Breast epithelium (tissue), 4 donors: ENCODE measurements at places on chromosomes 1 and 21. TPM values are rescaled to one million over a fixed set of nuclear protein-coding genes. Genes with fewer than 3 reads are reported as not detected.

RGS16 gene
- 1.3 TPM for total RNA-seq

IVL gene
- total RNA-seq: not detected

FMO4 gene
- 27.7 TPM for total RNA-seq

LRRC40 gene
- 13.9 TPM for total RNA-seq

NHLH1 gene
- not detected for total RNA-seq

MAGI3 gene
- 33.4 TPM for total RNA-seq

RBP7 gene
- total RNA-seq: 285 TPM

MNDA gene
- total RNA-seq: 4.6 TPM

DAB1 gene
- 0.66 TPM for total RNA-seq

NBPF19 gene
- total RNA-seq: 41.0 TPM

DNA sequence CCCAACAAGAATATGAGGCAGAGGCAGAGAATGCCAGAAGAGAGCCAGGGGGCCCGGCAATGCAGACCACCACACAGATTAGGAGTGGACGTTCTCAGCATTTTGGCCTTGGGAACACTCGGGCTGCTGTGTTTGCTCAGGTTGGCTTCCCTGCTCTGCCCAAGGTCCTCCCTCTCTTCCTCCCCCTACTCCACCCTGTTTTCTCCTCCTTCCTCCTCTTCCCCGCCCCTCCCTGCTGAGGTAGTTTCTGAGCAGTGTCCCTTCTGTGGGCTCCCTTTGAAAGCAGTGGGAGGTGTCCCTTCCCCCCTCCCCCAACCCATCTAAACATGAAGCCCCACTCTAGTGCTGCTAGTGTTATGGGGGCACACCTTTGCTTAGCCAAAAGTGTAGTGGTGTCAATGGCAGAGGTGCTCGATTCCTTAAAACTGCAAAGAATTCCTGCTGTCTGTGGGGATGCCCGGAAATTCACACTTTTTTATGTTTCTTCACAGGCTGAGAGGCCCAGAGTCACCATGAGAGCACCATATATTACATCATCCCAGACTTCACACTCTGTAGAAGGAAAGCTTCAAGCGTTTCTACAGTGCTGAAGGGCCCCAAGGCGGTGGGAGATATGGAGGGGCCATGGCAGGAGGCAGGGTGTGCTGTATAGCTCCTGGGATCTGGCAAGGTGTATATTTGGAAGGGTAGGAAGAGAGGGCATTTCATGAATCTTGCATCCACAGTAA is at the start of gene HHIPL2:
Gene HHIPL2, minus strand, starts transcription at position 161 of the 728 bp plus-strand sequence. Its CDS starts 60 bp downstream, at position 101.
- DNase-seq: no peak

- no peak for DNase-seq
These were observed 88.2 kb downstream of the CAMTA1 start for GRCh38 chr1:6873298-6874015.

DNA sequence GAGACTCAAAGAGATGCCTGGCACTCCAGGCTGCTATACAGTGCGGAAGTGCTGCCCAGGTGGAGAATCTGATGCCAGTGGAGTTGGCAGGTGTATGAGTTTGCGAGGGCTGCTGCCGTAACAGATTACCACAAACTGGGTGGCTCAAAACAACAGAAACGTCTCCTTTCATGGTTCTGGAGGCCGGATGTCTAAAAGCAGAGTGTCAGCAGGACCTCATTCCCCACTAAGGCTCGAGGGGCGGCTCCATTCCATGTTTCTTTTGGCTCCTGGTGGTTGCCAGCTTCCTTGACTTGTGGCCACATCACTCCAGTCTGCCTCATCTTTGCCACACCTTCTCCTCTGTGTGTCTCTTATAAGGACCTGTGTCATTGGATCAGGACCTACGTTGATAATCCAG is 10.0 kb downstream of the RCSD1 start:
- DNase-seq: no peak

DNA sequence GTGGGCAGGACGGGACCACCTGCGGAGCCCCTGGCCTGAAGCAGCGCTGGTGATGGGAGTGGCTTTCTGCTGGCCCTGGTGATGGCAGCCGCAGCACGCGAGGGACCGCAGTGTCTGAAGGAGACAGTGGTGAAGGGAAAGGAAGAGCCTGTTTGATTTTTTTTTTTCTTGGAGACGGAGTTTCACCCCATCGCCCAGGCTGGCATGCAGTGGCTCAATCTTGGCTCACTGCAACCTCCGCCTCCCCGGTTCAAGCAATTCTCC is 40.2 kb upstream of the TRAPPC10 start:
- no peak for DNase-seq

GRCh38 chr1:220746851-220747250 is 1.3 kb upstream of the MTARC2 start:
- no peak for DNase-seq

GRCh38 chr1:173268786-173269277 is 61.7 kb upstream of the TNFSF4 start:
- no peak for DNase-seq

GRCh38 chr1:23110391-23110790 is 58.3 kb downstream of the LUZP1 start:
- DNase-seq: no peak

- DNase-seq: no peak
These were observed 126.8 kb upstream of the ZNF644 start for GRCh38 chr1:91148641-91149069.

- DNase-seq: no peak
These were observed 5.9 kb upstream of the PRXL2B start for GRCh38 chr1:2580691-2581090.

DNA sequence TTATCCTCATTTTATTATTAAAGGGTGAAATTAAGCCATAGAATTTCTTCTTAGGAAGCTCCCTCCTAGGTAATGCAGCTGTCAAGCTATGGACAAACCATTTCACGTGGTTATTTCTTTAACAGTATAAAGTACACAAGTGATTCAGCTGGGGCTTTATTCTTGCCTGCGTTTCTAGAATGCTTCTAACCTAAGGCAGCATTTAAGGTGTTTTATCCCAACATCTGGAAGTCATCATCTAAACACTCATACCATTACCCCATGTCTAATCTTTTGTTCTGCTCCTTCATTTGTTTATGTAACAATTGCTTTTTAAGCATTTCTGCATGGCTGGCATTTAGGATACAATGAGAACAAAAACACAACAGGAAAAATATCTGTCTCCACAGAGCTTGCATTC is 829.2 kb upstream of the ADAMTS5 start:
- no peak for DNase-seq

DNA sequence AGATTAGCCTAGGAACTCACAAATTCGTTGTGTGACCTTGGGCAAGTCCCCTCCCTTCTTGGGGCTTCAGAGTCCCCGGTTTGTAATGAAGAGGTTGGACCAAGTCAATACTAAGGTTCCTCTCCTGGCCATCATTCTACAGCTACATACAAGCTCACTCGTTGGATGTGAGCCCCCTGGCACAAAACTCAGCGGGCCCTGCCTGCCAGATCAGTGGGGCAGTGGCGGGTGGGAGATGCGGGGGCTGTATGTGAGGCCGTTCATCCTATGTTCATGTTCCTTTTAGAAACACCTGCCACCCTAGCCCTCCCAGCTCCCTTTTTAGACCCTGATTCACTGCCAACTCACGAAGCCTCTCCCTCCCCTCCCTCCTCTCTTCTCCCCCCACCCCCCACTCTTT is 2.1 kb downstream of the DLGAP3 start:
- no peak for DNase-seq
